Activated naive CD4-positive, alpha-beta T cell treated with anti-CD3 and anti-CD28 coated beads, Interleukin-2, amount 50 U/mL, for 72 hours (primary cell): ENCODE measurements at places on chromosomes 4 and X.

- no peak for DNase-seq
Observed at GRCh38 chr4:34790131-34790530, 1454.2 kb downstream of the ARAP2 start.

GRCh38 chr4:139851133-139851532 lies 185.5 kb downstream of the MGST2 start:
- DNase-seq: no peak

DNA sequence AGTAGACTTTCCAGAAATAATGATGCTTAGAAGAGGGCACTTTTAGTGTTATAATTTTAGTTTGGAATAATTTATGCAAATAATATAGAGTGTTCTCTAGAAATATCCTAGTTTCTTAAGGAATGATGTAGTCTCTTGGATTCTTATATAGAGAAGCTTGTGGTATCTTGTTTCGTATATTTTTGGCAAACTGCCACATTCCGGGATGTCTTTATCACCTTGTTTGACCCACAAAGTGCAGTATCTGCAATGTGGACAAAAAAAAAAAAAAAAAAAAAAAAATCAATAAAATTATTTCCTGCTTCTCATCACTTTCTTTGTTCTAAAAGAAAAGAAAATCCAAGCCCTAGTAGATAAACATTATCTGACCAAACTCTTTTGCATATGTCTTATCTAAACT lies 1577.7 kb upstream of the TENM3 start:
- no peak for DNase-seq

DNA sequence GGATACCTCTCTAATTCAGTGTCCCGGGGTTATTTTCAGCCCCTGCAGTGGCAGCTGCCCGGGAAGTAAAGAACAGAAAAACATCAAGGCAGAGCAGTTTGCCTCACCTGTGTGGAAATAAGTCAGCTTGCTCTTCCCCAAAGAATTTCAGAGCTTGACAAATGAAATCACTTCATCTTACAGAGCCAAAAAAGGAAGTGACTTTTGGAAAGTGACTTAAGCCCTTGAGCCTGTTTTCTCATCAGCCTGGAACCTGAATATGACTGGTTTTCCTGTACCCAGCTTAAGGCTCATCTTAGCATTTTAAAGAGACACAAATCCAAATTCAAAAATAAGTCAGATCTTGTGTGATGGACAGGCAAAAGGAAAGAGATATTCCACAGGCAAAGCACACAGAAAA lies 211.6 kb downstream of the RCHY1 start:
- DNase-seq: no peak

GRCh38 chr4:146369446-146369845 lies 152.3 kb downstream of the SLC10A7 start:
- DNase-seq: no peak
